ENCODE measurements at places on chromosomes 2 and 18.
A peak's percentile ranks its signal among the peaks of the same experiment; 100 is the strongest.

GRCh38 chr2:27762951-27763906 lies 8.3 kb upstream of the MRPL33 start:
- no peak for DNase-seq

DNA sequence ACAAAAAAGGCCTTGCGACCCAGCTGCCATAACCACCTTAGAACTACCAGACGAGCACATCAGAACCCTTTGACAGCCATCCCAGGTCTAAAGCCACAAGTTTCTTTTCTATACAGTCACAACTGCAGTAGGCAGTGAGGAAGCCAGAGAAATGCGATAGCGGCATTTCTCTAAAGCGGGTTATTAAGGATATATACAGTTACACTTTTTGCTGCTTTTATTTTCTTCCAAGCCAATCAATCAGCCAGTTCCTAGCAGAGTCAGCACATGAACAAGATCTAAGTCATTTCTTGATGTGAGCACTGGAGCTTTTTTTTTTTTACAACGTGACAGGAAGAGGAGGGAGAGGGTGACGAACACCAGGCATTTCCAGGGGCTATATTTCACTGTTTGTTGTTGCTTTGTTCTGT lies 48.8 kb downstream of the FEZ2 start:
- no peak for DNase-seq

DNA sequence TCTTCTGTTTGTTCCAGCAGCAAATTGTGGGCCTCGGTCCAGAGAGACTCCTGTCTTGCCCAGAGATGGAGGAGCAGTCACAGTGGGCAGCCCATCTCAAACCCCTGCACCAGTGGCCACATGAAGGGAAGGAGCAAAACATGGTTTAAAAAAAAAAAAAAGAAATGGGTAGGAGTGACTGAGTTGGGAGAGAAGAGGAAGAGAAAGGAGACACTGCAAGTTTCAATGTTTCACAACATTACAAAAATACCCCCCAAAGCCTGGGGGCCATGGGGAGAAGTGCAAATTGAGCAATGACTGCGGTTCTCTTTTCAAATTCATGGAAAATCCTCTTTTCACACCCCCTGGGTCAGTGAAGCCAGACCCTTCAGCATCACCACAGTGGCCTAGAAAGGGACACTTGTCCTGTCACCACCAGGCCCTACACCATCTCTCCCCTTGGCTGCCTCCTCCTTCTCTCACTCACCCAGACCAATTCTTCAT lies 117.1 kb downstream of the ZFP36L2 start:
- no peak for DNase-seq

- DNase-seq, result no peak
Observed at GRCh38 chr2:26491563-26492167, 13.7 kb upstream of the OTOF start.

DNA sequence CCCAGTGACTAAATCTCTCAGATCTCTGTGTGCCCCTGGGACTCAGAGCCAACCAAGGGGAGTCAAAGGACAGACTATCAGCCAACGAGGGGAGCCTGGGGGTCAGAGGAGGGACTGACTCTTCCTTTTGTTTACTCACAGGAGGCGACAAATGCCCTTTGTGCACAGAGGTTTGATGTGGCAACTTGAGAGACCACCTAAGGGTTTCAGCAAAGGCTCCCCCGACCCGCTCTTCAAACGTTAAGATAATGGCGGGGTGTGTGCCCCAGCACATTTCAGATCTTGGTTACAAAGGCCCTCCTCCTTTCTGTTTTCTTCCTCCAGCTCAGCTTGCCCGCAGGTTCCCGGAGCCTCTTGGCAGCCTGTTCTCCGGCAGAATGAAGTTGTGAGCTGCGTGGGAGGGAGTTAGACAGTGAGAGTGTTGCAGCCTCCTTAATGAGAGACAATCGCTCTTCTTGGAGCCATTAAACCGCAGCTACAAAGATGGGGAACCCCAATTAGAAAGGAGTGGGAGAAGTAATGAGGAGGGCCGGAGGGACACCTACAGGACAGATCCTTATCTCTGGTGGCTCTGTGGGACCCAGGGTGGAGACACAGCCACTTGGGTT lies 76.2 kb downstream of the KIAA2012 start:
- DNase-seq, result no peak

GRCh38 chr2:44944102-44944951 lies 2.8 kb downstream of the SIX3 start:
- DNase-seq, result no peak

GRCh38 chr2:147689220-147689909 lies 155.5 kb upstream of the ACVR2A start:
- no peak for DNase-seq

- peak; percentile 46 for DNase-seq
Observed at GRCh38 chr2:203809084-203809521, 58.5 kb upstream of the CTLA4 start.

DNA sequence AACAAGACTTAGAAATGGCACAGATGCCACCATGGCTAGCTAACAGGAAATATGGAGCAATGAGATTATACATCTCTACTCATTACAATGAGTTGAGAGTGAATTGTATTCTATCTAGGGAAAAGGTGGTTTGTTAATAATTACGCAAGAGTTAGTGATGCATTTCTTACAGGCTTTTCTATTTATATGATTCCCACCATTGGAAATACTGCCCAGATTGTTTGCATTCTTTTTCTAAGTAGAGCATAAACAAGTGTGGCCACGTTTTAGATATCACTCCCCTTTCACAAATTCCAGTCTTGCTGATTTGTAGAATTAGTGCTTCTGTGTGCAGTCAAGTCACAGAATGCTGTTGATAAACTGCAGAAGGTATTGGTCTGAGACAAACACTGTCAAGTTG lies 56.6 kb downstream of the ZNF804A start:
- DNase-seq, result peak; percentile 31

- DNase-seq, result no peak
Observed at GRCh38 chr2:16425462-16426336, 239.9 kb downstream of the CYRIA start.

DNA sequence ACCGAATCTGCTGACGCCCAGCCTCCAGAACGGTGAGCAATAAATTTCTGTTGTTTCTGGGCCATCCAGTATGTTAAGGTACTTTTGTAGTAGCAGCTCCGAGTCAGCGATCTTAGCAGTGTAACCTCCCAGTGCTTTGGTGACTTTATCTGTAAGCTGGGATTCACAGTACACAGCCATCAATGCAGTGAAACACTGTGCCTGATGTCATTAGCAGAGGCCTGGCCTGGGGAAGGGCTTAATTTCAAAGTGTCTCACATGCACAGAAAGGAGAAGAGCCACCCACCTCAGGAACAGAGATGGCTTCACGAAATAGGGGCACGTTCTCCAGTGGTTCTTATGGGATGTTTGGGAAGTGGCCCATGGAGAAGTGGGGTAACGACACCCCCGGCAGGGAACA lies 281.2 kb downstream of the PHLPP1 start:
- no peak for DNase-seq

- no peak for DNase-seq
Observed at GRCh38 chr2:197674591-197674990, 796 bp downstream of the RFTN2 start.

DNA sequence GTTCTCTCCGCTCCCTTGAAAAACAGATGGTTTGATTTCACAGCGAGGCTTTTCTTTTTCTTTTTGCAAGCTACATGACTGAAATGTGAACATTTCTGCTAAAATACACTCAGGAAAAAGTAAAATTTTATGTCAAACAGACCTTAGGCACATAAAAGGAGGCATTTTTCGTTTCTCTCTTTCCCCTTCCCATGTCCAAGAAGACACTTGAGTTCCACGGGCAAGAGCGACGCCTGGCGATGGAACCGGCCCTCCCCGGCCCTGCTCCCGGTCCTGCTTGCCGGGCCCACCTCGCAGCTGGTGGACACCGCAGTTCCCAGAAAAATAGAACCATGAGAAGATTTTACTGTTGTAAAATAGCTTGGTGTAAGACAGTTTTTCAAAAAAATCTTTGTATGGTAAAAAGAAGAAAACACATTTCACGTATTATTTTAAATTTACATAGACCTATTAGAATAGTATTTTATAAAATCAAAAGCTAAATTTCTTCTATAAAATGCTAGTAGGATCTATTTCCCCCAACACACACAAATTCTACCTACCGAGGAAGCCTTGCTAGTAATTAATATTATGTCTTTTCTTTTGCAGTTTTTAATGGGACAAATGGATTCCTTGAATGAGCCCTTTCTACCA lies 2.3 kb upstream of the ALKAL2 start:
- no peak for DNase-seq

- DNase-seq, result no peak
Observed at GRCh38 chr2:73291093-73291460, 2.3 kb downstream of the EGR4 start.

DNA sequence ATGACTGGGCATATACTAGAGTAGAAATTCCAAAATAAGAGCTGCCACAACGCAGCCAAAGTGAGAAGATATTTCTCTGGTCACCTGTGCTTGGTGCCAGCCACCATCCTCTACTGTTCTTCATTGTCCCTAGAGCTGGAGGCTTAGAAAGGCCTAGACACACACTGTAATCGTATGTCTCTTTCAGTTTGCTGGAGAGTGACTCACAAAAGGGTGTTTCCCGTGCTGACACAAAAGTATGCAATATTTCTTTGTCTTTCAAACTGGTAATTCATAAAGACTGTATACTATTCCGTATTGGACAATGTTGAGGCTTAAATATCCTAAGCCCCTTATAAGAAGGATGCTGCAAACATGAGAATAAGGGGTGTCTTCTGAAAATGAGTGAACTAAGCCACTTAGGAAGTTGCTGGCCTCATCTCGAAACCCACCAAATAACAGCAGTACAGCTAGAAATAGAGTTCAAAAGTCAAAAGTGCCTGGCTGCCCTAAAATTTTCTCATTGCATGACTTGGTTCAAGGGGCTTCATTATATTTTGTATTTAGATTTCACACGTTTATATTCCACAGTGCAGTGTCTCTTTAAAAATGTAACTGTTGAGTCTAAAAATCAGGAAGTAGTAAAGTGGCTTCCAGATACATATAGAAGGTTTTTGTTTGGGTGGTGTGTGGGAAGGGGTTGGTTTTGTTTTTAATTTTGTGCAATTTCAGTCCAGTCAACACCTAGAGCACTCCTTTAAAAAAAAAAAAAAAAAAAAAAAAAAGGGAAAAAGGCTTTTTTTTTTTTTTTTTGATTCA lies 601.1 kb downstream of the ARHGAP15 start:
- peak; percentile 19 for DNase-seq

DNA sequence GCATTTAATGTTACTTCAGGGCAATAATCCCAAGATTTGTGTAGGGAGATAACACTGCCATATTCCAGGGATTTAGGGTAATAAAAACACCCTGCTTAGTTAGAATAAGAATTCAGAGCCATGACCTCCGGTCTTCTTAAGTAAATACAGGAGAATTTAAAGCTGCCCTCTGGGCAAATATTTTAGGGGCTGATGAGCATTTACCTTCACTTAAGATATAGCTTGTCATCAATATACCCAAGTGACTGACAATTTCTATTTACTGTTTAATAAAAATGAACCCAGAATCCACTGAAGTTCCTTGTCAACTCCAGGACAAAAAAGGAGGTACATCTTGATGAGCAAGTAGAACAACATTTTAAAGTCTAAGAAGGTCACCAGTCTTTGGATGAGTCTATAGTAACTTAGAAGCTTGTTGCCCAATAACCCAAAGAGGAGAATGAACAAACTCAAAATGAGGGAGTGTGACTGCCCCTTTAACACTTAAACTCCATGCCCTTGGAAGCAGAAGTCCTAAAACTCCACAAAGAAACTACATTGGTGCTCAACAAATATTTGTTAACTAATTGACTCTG lies 24.3 kb upstream of the IKZF2 start:
- DNase-seq, result no peak

GRCh38 chr18:79136742-79137141 lies 67.5 kb downstream of the ATP9B start:
- DNase-seq, result no peak

DNA sequence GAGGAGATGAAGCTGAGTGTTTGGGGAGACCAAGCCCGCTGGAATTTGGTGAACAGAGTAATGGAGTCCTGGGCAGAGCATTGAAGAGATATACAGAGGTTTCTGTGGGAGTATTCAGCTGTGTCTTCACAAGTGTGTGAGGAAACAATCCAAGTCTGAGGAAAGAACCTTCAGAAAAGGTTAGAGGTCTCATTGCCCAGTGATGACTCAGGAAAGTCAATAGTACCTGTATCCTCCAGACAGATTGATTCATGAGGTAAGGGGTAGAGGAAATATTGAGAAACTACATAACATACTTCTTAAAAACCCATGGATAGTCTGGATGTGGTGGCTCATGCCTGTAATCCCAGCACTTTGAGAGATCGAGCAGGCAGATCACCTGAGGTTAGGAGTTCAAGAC lies 392.3 kb downstream of the GALNT13 start:
- no peak for DNase-seq

DNA sequence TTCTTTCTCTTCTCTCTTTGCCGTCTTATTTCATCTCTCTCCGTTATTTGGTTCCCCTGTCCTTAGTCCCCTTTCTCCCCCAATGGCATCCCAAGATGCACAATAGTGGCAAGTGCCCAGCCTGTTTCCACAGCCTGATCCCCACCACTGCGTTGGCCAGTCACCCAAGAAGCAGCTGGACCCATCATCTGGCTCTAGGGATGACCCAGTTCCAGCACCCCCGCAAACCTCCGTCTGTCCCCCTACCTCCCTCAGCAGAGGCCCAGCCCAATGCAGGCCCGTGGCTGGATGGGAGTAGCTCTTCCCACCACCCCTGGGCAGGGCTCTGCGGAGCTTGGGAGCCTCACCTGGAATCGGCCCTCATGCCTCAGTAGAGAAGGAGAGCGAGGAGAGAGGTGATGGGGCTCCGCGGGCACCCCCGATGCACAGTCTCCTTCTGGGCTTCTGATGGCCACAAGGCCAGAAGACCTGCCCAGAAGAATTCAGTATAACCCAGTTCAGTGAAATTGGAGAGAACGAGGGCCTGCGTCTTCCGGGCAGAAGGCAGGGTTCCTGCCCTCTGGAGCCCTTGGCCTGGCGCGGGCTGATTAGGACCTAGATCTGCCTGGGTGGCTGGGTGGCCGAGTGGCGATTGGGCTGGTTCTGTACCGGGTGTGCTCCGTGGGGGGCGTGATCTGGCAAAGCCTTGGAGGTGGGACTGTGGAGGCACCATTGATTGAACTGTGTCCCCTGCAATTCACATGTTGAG lies 50.9 kb downstream of the RRM2 start:
- DNase-seq, result no peak
